ENCODE measurements at places on chromosomes 13 and 19.
A peak's percentile ranks its signal among the peaks of the same experiment; 100 is the strongest.

DNA sequence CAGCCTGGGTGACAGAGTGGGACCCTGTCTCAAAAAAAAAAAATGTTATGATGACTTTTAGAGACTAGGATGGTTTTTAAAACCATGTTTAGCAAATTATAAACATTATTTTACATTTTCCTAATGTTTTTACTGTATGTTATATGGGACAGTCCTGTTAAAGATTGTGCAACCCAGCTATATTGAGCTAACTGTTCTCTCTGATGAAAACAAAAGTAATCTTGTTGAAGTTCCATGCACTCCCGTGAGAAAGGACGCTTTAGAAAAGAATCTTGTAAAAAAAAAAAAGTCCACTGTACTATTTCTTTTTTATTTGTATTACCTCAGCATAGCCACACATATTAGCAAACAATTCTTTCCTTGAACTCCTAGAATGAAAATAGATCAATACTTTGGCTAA lies 451.2 kb downstream of the DCT start:
- DNase-seq = no peak

- no peak for DNase-seq
Measured at GRCh38 chr13:73945382-73945781, 188.8 kb downstream of the KLF12 start.

DNA sequence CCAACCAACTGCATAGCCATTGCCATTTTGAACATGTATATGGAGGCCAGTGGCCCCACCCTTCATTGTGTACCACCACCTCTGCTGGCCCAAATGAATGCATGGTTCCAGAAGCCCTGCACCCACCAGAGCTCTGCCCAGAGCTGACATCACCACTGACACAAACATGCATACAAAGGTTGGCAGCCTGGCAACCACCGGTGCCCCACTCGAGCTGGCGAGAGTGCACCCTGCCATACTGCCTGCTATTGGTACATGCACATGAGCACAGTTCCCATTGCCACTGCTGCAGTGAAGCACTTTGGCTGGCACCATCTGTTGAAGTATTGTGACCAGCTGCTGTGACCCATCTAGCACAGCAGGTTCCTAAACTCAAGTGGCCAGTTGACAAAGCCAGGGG lies 1564.9 kb downstream of the OLFM4 start:
- DNase-seq = no peak

DNA sequence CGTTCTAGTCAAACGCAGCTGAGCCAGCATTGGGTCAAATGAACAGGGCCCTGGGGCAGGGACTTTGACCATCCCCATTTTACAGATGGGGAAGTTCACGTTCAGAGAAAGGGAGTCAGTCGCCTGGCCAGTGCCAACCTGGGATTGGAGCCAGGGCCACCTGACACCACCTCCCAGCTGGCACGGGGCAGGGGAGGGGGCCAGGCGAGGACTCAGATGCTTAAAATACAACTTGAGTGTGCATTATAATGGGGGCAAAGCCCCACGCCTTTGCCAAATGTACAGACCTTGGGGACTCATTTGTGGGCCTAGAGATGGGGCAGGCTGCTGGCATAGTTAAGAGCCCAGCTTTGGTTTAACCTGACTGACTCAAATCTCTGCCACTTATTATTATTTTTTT lies 14.6 kb downstream of the PRR12 start:
- no peak for DNase-seq

- DNase-seq = no peak
Measured at GRCh38 chr13:49985129-49985528, 11.7 kb upstream of the TRIM13 start.

GRCh38 chr19:37074819-37075362 lies 3.3 kb upstream of the ZNF420 start:
- no peak for DNase-seq

DNA sequence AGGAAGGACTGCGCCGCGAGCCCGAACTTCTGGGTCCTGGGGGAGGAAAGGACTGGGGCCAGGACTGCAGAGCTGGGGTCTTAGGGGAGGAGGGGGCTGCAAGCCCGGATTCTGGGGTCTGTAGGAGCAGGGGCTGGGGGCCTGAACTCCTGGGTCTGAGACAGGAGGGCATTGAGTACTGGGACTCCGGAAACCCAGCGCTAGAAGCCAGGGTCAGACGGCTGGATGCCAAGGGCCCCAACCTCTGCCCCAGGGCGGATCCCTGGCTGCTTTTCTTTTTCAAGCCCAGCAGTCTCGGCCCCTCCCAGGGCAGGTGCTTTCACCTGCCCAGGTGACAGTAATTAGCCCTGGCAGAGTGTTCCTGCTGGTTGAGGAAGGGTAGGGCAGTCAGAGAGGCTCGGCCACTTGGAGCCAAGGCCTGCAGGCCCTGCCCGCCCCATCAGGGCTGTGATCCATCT lies 2.3 kb downstream of the MYH14 start:
- no peak for DNase-seq

DNA sequence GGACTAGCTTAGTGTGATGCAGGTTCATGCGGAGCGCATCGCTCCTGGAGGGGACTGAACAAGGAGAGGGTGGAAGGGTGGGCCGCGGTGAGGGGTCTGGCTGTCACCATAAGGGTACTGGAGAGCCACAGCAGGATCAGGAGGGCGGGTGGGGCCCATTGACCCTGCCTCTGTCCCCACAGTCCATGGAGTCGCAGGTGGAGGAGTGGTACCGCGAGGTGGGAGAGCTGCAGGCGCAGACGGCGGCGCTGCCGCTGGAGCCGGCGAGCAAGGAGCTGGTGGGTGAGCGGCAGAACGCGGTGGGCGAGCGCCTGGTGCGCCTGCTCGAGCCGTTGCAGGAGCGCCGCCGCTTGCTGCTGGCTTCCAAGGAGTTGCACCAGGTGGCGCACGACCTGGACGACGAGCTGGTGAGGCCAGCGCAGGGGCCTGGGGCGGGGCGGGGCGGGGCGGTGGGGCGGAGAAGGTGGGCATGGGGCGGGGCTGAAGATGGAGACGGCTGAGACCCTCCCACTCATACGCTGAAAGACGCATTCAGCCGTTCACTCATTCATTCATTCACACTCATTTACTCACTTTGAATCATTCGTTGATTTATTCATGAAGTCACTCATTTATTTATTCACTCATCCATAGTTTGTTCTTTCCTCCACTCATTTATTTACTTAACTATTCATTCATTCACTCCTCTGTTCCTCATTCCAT lies 27.5 kb upstream of the SHKBP1 start:
- peak; percentile 47 for DNase-seq

DNA sequence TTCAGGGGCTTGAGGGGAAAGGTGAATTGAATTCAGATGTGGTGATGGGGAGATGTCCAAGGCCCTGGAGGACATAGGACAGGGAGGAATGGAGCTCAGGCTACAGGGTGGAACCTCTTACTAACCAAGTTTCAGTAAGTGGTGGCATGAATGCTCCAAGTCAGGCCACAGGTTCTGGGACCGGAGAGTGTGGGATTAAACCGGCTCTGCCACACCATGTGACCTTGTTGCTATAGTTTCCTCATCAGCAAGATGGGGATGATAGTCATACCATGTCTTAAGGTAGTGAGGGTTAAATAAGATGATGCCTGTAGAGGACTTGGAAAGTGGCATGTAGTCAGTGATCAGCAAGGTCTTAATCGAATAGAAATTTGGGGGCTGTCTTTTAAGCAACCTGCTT lies 16.3 kb downstream of the GPR183 start:
- no peak for DNase-seq

- DNase-seq = peak; percentile 59
Measured at GRCh38 chr19:38736036-38736412, 8.2 kb downstream of the CAPN12 start.

- DNase-seq = no peak
Measured at GRCh38 chr19:46607448-46607841, 6.3 kb downstream of the CALM3 start.

DNA sequence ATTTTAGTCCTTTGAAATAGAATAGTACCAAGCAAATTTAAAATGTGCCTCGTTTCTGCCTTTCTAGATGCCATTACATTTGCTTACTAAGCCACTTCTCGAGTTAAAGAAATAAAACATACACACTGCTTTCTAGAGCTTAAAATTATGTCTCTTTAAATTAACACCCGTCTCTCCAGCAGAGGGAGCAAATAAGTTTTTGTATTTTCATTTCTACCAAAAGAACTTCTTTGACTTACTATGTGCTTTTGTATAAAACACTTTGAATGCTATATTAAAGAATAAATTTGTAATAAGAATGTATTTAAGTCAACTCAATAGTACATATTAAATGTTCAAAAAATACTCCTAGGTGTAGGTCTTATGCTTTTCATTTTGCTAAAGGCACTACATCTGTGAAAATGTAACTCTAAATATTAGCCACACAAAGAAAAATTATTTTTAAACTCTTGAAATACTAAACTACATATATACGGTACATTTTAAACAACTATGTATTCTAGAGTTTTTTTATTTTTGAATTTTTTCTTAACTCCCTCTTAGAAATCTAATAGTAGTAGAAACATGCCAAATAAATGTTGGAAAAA lies 269.3 kb upstream of the MIR17HG start:
- no peak for DNase-seq

DNA sequence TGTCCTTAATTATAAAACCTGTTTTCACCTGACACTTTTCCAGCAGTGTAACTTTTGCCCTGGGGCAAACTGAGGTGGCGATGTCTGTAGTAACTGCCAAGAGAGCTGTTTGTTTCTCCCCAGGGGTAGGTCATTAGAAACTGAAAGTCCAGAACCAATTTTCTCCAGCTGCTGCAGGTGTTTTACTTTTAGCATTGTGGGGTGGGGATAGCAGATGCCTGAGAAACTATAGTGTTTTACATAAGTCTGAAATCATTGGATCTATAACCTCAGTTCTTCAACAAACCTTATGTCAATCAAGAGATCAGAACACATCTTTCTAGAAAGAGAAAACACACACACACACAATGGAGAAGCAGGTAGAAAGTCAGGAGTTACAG lies 92.7 kb downstream of the LHFPL6 start:
- DNase-seq = no peak

- no peak for DNase-seq
Measured at GRCh38 chr13:75530549-75530961, 7.1 kb downstream of the COMMD6 start.

- DNase-seq = peak; percentile 24
Measured at GRCh38 chr19:53908106-53908934, 758 bp upstream of the CACNG7 start.

DNA sequence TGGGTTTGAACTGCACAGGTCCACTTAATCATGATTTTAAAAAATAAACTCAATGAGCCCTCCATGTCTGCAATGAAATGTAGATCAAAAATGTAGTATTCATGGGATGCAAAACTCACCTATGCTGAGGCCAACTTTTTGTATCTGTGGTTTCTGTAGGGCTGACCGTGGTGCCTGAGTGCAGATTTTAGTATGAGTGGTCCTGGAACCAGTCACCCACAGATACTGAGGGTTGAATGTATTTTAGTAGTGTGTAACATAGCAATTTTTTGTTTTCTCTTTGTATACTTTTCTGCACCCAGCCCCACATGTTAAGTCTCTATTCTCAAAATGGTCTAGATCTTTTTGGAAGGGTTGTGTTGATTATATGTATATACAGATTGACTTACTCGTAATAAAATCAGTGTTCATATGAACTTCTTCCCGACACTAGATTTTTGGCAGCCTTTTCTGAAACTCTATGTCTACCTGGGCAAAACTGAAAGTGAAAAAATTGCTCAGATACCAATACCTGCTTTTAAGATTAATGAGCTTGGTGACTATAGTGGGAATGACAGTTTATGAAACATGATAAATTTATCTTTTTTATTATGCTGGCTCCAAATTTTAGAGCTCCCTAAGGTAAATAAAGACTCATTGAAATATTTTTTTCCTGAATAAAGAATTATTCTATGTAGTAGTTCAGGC lies 51.6 kb downstream of the DNAJC15 start:
- no peak for DNase-seq

GRCh38 chr13:33728271-33729037 lies 89.5 kb upstream of the RFC3 start:
- no peak for DNase-seq

- peak; percentile 81 for DNase-seq
Measured at GRCh38 chr19:55080121-55080967, 4.7 kb downstream of the EPS8L1 start.

- no peak for DNase-seq
Measured at GRCh38 chr13:39405596-39406205, 197.3 kb downstream of the LHFPL6 start.

GRCh38 chr13:50417597-50417996 lies 402.4 kb downstream of the KCNRG start:
- no peak for DNase-seq

DNA sequence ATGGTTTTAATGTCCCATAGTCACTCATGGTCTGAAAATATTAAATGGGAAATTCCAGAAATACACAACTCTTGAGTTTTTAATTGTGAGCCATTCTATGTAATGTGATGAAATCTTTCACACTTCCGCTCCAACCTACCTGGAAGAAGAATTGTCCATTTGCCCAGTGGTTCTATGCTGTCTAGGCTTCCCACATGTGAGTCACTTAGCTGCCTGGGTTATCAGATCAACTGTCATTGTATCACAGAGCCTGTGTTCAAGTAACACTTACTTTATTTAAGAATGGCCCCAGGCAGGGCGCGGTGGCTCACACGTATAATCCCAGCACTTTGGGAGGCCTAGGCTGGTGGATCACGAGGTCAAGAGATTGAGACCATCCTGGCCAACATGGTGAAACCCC lies 1450.5 kb downstream of the EFNB2 start:
- no peak for DNase-seq

DNA sequence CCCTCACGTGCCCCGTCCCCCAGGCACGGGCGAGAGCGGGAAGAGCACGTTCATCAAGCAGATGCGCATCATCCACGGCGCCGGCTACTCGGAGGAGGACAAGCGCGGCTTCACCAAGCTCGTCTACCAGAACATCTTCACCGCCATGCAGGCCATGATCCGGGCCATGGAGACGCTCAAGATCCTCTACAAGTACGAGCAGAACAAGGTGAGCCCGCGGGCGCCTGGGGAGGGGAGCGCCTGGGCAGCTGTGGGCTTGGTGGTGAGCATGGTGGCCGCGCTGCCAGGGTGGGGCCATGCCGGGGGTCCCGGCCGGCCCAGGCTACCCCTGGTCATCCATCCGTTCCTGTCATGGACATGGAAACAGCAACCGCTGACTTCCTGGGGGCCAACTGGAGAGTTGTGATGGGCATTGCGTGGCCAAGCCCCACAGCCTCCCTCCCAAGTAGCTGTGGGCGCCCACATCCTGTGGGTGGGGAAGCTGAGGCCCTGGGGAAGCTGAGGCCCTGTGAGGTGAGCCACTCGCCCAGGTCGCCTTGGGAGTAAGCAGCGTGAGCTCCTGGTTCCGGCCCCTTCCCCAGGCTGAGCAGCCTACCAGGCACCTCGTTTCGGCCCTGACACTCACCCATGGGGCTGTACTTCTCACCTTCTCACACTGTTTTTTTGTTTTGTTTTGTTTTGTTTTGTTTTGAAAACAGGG lies 16.1 kb downstream of the GNA11 start:
- no peak for DNase-seq

DNA sequence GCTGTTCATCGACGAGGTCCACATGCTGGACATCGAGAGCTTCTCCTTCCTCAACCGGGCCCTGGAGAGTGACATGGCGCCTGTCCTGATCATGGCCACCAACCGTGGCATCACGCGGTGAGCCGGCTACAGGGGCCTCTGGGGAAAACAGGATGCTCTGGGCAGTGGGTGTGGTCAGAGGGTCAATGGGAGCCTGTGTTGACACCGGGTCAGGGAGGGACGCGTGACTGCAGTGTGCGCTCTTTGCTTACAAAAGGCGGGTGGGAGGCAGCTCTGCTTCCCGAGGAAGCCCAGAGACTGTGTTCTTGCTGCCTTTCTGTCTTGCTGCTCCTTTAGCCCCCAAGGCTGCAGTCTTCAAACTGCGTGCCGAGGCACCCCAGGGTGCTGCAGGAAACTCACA lies 5.7 kb downstream of the LHB start:
- no peak for DNase-seq

- no peak for DNase-seq
Measured at GRCh38 chr13:111115965-111116521, 933 bp downstream of the ARHGEF7 start.
